ENCODE measurements at places on chromosomes 6 and 20.

- no peak for DNase-seq
Observed at GRCh38 chr20:62117658-62118057, 4.6 kb upstream of the LSM14B start.

- DNase-seq = no peak
Observed at GRCh38 chr20:15406072-15406471, 1068.7 kb upstream of the FLRT3 start.

DNA sequence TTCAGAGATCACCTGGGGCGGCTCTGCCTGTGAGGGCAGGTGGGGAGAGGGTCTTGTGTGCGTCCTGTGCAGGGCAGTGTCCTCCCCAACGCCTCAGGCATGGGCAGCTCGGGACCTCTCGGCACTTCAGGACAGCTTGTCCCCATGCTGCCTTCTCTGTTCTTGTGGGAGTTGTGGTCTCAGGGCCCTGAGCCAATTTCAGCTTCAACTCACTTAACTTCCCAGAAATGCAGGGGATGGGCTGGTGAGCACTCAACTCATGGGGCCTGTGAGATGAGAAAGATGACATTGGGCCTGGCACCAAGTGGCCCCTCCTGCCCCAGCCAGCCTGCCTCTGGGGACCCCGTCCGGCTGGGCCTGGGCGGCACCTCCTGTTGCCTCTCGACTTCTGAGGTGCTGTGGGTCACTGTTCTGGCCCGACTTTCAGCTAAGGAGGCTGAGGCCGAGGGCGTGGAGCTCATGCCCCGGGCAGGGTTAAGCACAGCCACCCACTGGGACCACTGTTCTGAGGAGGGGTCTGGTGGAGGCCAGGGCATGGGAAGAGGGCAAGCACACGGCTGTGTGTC lies 6.7 kb downstream of the RGS19 start:
- DNase-seq = no peak

DNA sequence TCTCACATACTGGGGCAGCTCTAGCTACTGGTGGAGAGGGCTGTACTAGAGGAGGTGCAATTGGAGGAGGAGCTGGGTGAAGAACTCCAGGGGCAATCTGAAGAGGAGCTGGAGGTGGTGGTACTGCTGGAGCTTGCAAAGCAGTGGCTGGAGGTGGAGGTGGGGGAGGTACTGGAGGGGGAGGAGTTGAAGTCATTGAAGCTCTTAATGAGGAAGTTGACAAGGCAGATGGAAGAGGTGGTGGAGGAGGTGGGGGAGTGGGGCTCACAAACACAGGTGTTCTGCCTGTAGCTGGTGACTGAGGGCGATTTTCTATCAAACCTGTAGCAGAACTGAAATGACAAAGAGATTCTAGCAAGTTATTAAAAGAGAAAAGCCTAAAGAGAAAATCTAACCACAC lies 77.6 kb downstream of the WASF1 start:
- DNase-seq = no peak

DNA sequence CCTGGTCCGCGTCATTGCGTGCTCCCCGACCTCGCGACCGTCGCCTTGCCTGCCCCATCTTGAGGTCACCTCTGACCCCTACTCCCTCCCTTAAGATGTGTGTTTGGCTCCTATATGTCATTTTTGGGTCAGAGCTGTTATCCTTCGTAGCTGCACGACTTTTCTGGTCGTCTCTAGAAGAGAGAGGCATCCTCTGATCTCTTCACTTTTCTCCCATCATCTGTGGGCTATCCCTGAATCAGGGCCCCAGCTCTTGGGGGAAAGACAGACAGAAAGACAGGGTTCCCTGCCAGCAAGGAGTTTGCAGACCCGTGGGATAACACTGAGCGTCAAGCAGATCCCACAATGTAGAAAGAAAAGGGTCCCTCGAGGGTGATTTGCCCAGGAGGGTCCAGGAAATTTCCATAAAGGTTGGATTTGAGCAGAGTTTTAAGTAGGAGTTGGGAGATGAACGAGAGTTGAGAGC lies 555 bp downstream of the FAM120B start:
- no peak for DNase-seq

DNA sequence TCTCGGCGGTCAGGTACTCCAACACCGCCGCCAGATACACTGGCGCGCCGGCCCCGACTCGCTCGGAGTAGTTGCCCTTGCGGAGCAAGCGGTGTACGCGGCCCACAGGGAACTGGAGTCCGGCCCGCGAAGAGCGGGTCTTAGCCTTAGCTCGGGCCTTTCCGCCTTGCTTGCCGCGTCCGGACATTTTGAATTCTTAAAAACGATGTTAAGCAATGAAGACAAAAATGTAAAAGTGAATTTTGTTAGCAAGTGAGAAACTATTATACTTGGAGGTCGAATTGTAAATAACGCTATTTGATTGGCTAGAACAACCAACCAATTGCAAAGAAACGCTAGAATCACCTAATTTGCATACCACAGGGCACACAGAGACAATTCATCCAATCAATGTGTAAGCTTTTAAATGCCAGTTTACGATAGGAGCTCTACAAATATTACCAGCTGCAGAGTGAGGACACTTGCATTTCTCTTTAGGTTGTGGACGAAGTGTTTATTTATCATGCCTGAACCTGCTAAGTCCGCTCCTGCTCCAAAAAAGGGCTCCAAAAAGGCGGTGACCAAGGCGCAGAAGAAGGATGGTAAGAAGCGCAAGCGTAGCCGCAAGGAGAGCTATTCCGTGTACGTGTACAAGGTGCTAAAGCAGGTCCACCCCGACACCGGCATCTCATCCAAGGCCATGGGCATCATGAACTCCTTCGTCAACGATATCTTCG lies 112.0 kb downstream of the HFE start:
- no peak for DNase-seq

GRCh38 chr6:72650081-72650745 lies 28.3 kb downstream of the KCNQ5 start:
- no peak for DNase-seq

GRCh38 chr6:34384321-34385153 lies 7.9 kb downstream of the NUDT3 start:
- DNase-seq = no peak

DNA sequence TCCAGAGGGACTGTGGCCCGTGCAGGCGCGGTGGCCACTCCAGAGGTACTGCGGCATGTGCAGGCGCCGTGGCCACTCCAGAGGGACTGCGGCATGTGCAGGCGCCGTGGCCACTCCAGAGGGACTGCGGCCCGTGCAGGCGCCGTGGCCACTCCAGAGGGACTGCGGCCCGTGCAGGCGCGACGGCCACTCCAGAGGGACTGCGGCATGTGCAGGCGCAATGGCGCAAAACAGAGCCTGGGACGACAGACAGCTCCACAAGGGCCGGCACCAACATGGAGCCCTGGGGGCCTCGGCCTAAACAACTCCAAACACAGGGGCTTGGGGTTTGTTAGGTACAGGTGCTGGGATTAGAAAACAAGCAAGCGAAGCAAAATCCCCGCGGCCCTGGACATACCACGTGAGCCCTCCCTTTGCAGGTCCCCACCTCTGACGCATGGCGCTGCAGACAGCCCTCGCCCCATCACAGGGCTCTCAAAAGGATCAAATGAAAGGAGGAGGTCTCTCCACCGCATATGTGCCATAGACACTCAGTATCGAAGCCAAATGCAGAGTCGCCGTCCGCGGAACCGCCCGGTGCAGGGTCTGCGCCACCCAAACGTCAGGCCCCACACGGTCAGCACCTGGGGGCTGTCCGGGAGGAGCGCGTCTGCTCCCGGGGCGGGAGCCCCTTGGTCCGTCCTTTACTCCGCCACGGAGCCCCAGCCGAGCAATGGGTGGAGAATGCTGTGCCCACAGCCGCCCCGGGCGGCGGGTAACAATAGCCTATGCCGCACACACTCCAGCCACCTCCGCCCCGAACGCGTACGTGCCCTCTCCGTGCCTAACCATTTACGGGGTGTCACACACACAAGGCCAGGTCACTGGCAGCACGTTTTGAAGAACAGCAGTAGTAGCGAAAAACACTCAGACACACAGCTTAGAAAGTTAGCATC lies 85.7 kb downstream of the TAF4 start:
- no peak for DNase-seq

DNA sequence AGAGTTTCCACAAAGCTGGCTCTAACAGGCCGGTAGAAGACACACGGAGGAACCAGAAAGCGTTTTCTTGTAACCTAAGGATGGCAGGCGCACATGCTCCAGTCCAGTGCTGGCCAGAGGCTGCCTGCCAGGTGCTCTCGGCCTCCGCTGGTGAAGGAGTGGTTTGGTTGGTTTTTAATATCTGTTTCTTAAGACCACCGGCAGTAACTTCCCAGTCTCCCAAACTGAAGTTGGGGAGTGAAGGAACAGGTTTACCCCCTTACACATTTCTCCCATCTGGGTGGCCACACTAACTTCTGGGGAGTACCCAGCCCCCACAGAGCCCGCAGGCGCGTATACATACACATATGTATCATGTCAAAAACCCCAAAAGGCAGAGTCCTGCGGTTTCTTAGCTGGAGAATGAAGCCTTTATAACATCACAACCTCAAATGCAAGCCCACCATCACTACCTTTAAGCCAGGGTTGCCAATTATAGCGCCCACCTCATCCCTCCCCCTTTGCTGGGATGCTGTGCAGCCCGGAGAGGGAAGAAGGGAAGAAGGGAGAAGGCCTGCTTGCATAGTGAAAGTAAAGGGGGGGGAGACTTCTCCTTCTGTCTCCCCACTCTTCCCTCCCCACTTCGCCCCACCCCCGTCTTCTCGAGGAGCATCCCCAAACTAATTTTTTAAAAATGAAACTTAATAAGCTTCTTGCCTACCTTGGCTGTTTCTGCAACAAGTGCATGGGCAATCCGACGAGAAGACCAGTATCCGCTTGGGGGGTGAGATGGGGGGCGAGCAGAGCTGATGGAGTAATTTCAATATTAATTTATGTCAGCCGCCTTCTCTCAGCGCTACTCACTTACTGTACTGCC lies 1.0 kb downstream of the TRERF1 start:
- no peak for DNase-seq

DNA sequence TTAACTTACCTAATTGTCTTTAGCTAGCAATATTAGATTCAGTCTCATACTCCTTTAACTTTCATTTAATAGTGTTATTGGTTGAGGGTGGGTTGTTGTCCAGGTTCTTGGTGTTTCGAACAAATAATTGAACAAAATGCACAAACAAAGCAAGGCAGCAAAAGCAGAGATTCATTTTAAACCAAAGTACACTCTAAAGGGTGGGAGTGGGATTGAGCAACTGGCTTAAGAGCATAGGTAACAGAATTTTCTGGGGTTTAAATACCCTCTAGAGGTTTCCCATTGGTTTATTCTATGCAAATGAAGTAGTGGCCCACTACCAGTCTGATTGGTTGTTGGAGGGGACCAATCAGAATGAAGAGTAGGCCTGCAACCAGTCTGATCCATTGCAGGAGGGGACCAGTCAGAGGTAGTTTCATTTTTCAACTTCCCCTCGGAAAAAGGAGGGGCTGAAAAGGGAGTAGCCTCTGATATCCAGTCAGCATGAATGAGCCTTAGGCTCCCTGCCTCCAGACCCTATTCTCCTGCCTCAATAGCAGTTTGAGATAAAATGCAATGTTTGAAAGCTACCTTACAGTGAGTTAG lies 26.3 kb upstream of the RAB23 start:
- DNase-seq = no peak

- DNase-seq = no peak
Observed at GRCh38 chr6:166729658-166730057, 102.6 kb upstream of the RPS6KA2 start.

GRCh38 chr20:34874094-34874654 lies 1.5 kb upstream of the GGT7 start:
- DNase-seq = peak; percentile 38

GRCh38 chr20:46634528-46634927 lies 16.7 kb downstream of the SLC13A3 start:
- DNase-seq = no peak

DNA sequence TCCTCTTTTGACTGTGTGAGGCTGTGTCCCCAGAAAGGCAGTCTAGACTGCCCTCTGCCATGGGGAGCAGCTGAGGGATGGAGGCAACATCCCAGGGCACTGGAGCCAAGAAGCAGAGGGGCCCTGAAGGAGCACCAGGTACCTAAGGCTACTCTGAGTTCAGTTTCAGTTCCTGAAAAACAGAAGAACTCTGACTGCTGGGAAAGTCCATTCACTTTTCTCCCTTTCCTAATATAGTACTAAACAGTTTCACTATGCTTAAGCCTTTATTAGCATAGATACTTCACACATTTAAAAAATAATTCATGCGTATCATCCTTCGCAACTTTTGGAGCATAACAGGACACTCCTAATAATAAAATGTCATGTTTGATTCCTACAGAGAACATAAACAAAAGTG lies 130.0 kb downstream of the FOXC1 start:
- no peak for DNase-seq

DNA sequence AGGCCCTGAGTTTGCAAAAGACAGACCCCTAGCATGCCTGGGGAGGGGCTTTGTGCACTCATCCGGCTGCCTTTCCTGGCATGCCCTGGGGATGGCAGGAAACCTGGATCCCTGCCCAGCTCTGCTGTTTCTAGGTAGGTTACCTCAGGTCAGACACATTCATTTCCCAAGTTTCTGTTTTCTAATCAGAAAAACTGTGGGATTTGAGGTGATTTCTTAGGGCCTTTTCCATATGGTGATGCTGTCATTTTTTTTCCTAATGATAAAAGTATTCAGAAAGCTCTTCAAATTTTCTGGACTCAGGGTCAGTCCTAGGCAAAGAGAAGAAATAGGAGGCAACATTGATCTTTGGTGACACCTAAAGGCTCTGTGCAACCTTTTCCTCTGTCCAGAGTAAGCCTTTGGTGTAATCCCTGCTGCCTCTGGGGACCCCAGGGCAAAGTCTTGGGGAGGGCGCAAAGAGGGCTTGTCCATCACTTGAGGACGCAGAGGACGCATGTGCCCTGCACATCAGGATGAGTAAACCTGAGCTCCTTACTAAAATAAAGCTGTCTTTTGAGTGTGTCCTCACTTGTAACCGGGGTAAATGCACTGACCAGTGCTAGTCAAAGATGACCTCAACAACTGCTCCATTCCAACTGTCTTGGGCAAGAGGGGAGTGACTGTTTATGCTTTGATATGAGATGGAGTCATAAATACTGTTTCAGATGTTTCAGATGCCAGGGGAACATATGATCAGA lies 13.5 kb upstream of the TRAM2 start:
- no peak for DNase-seq

DNA sequence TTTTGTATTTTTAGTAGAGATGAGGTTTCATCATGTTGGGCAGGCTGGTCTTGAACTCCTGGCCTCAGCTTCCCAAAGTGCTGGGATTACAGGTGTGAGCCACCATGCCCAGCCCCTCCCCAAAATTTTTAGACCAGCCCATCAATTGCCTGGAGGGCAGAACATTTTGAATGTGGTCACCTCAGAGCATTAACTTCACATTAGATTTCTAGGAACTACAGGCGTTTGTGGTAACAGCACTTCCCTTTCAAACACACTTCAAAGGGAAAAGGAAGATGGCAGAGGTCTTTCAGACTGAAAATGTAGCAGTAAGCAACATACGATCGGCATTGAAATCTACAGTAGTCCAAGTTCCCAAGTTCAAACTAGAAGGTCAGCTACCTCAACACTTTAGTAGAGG lies 12.3 kb upstream of the SLA2 start:
- no peak for DNase-seq

DNA sequence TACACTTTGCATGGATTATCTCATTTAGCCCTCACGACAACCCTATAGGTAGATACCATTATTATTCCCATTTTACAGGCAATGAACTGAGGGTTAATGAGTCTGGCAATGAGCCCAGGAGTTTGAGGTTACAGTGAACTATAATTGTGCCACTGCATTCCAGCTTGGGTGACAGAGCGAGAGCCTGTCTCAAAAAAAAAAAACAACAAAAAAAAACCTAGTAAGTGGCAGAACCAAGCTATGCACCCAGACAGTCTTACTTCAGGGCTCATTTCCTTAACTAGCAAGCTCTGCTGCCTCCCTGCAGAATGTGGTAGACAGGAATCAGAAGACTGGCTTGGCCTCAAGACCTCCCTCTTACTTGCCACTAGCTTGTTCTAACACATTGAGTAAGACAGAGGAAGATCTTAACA lies 71.9 kb upstream of the RREB1 start:
- no peak for DNase-seq

Measured in AG04449 (cell line).